ENCODE measurements at places on chromosomes 1 and 21.
A peak's percentile ranks its signal among the peaks of the same experiment; 100 is the strongest.

DNA sequence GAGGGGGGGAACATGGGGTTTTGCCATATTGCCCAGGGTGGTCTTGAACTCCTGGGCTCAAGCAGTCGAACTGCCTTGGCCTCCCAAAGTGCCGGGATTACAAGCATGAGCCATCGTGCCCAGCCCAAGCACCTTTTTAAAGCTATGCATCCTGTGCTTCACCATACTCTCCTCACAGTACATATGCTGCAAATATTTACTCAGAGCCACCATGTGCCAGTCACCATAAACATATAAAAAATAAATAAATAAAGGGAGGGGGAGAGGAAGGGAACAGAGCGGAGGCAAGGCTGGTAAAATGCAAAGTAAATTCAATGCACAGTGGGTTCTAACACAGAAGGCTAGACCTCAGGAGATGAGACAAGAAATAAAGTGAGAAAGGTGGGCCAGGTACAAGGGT is 64.7 kb downstream of the CAPZB start:
- no peak for DNase-seq

GRCh38 chr1:56135864-56136147 is 443.6 kb downstream of the PLPP3 start:
- DNase-seq, result no peak

DNA sequence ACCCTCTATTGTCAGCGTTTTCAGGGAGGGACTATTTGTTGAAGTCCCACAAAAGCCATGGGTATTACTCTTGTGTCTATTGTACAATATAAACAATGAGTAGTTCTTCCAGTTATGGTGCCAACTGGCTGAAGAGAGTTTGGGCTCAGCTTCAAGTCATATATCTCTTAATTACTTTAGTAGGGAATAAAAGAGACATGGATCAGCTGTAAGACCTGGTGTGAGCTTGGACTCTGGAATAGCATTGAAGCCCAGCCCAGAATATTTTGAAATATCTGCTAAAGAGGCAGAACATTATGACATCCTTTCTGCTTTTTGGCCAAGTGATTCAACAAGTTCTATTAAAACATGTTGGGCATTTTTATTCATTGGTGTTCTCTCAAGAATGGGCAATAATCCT is 224.9 kb downstream of the BACH1 start:
- DNase-seq, result no peak

DNA sequence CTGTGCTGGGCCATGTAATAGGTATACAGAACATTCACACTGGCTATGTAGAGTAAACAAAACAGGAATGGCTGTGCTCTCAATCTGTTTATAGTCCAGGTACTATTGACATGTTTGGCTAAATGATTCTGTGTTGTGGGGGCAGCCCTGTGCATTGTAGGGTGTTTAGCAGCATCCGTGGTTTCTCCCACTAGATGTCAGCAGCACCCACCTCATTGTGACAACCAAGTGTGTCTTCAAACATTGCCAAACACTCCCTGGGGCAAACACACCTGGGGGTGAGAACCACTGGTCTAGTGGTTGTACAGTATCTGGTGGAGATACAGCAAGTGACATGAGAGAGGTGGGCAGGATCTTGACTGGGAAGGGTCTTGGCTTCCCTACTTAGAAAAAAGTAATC is 80.4 kb upstream of the SPATA6 start:
- peak; percentile 42 for DNase-seq

DNA sequence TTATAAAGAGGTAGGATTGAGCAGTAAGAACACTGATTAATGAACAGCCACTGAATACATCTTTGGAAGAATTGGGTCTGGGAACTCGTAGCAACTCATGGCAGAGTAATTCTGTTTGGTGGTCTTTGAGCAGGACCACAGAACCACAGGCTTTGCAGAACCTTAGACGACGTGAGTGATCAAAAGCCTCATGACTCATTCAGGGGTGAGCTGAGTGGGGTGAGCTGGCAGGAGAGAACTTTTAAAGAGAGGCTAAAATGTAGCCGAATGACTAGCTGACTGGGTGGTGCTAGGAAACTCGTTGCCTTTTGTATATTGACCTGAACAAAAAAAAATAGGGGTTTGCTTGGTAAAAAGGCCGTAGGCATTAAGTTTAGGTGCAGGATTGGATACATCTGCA is 313.8 kb downstream of the TGFB2 start:
- no peak for DNase-seq

GRCh38 chr21:46515109-46515508 is 56.4 kb downstream of the DIP2A start:
- no peak for DNase-seq

- no peak for DNase-seq
Measured at GRCh38 chr1:7229696-7230631, 444.7 kb downstream of the CAMTA1 start.

- DNase-seq, result no peak
Measured at GRCh38 chr1:23848673-23849616, 19.1 kb downstream of the FUCA1 start.

DNA sequence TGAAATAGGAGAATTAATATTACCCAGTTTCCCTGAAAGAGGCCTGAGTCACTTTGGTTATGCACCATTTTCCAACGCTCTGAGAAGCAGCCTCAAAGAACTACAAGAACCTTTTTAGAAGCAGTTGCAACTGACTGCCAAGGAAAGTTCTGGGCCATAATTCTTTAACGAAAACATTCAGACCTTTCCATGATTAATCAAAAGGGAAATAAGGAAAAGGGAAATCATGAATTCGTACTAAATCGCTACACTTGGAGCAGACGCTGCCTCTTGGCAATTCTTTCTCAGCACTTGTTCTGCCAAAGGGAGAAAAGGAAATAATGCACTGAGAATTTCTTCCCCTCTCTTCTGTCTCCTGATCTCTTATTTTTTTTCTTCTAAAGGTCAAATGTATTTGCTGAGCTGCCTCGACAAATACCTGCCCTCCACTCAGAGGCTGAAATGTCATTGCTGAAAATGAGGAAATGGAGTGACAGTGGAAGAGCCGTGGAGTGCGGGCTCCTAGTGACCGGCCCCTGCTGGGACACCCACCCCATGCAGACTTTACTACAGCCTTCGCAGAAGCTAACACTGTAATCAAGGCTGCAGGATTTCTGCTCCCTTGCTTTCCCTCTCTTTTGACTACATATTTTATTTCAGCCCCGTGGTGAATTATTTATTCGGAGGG is 67.9 kb upstream of the GALNT2 start:
- DNase-seq, result no peak

DNA sequence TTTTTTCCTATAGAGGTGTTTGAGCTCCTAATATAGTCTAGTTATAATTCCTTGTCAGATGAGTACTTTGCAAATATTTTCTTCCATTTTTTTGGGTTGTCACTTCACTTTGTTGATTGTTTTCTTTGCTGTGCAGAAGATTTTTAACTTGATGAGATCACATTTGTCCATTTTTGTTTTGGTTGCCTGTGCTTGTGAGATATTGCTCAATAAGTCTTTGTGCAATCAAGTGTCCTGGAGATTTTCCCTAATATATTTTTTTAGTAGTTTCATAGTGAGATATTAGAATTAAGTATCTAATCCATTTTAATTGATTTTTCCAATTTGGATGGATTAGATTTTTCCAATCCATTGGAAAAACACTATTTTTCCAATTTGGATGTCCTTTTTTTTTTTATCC is 1395.5 kb downstream of the PLA2G4A start:
- DNase-seq, result no peak

- DNase-seq, result no peak
Measured at GRCh38 chr1:208639382-208639781, 395.2 kb upstream of the PLXNA2 start.

DNA sequence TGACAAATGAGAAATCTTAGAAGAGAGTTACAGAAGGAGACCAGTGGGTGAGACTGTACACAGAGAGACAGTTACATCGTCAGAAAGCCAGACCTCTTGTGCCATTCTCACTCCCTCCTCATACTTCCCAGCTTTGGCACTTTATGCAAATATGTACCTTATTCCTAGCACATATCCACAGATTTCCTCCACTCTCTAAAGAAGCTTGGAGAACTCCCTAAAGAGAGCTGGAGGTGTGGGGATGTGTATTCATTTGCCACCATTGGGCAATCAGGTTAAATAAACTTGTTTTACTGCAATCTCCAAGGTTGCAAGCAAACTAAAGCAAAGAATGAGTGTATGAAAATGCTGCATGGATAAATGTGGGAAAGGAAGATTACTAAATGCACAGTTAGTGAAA is 380.9 kb upstream of the PRMT6 start:
- no peak for DNase-seq

GRCh38 chr1:43669878-43670277 is 19.9 kb downstream of the KDM4A start:
- DNase-seq, result no peak

- DNase-seq, result no peak
Measured at GRCh38 chr1:171845998-171846397, 4.7 kb downstream of the DNM3 start.

DNA sequence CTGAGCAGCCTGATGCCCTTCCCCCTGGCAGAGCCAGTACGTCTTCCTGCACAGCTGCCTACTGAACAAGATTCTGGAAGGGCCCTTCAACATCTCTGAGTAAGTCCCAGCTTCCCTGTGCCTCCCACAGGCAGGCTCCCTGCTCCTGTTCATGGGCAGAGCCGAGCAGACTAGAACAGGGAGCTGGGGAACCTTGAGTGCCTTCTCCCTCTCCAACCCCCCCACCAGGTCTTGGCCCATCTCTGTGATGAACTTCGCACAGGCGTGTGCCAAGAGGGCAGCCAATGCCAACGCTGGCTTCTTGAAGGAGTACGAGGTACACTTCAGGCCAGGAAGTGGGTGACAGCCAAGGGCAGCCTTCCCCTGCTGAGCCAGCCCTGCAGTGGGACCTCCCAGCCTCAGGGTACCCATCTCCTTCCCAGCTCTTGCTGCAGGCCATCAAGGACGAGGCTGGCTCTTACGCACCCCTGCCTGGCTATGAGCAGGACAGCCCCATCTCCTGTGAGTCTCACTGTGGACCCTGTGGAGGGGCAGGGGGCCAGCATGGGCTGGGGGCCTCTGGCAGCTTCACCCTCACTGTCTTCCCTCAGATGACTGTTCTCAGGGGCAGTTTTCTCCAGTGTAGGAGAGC is 6.4 kb upstream of the LGR6 start:
- DNase-seq, result peak; percentile 22

- no peak for DNase-seq
Measured at GRCh38 chr1:153536671-153537375, 1.0 kb upstream of the S100A6 start.

GRCh38 chr1:185224132-185224531 is 67.2 kb downstream of the SWT1 start:
- no peak for DNase-seq

DNA sequence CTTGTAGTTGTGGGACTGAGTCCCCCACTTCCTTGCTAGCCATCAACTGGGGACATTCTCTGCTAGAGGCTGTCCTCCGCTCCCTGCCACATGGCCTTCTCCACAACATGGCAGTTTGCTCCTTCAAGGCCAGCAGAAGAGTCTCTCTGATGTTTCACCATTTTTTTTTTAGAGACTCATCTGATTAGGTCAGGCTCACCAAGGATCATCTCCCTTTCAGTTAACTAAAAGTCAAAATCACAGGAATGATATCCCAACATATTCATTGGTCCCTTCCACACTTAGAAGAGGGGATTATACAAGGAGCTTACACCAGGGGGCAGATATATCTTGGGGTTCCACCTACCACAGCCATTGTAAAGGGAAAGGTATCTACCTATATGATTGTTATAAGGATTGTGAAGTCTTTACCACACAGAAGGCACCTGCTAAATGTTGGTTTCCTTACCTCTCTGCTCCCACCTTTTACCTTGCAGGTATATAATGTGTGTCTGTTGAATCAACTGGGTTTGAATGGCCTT is 23.3 kb downstream of the RIMKLA start:
- DNase-seq, result no peak

- no peak for DNase-seq
Measured at GRCh38 chr1:101253976-101254674, 17.3 kb downstream of the S1PR1 start.

- no peak for DNase-seq
Measured at GRCh38 chr21:31446226-31446855, 102.3 kb upstream of the TIAM1 start.

GRCh38 chr1:83704350-83704749 is 294.6 kb downstream of the TTLL7 start:
- no peak for DNase-seq
